ENCODE measurements at places on chromosomes 16 and 17.

GRCh38 chr17:63476854-63477479, at the start of gene ACE:
ACE (plus strand) TSS chr17:63477061; CDS start chr17:63477095, 34 bp downstream.
- DNase-seq = no peak

- no peak for DNase-seq
Measured at GRCh38 chr16:30896261-30896888, at the start of gene CTF1. CTF1 (plus strand) TSS chr16:30896614; CDS start chr16:30896644, 30 bp downstream.

DNA sequence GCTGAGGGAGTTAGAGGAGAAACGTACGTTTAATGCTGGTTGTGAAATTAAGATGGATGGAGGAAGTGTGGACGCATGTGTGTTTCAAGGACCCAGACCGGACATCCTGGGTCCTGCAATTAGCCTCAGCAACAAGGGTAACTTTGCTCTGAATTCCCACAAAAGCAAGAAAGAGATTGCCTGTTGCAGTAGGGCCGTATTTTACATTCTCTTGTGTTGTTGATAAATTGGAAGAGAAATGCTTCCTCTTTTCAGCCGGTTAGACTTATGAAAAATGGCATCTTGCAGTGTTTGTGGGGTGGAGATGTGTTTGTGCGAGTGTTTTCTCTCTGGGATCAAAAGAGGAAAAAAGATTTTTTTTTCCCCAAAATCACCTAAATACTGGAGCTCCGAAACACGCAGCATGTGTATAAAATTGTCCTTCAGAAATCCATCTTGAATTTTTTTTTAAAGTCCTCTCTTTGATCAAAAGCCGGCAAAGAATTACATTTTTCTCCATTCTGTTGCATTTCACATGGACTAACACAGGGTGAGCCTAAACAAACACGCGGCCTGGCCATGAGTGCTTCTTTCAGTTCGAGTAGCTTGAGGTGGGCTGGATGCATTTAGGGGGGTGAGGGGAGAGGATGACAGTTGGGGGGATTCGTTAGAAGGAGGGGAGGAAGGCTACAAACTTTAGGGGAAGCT, 251.6 kb downstream of the C16orf95 start:
- DNase-seq = no peak

GRCh38 chr16:28064150-28064549, 636 bp upstream of the GSG1L start:
- DNase-seq = no peak

GRCh38 chr16:1045310-1045992, 27.1 kb upstream of the SSTR5 start:
- DNase-seq = no peak

DNA sequence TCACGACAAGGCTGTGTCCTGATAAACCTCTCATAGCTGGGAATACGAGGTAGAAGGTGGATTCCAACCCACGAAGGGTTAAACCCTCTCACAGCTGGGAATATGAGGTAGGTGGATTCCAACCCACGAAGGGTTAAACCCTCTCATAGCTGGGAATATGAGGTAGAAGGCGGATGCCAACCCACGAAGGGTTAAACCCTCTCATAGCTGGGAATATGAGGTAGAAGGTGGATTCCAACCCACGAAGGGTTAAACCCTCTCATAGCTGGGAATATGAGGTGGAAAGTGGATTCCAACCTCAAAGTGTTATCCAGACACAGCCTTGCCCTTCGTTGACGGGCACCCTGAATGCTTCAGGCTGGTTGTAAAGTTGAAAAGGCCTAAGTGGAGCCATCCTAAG, 31.0 kb downstream of the AXIN1 start:
- DNase-seq = no peak

GRCh38 chr16:76441391-76441790, 164.2 kb downstream of the CNTNAP4 start:
- no peak for DNase-seq

- DNase-seq = no peak
Measured at GRCh38 chr17:36740157-36740556, 138.8 kb downstream of the MRM1 start.

- no peak for DNase-seq
Measured at GRCh38 chr17:21129023-21129681, 2.4 kb downstream of the DHRS7B start.

GRCh38 chr16:28534542-28535373, 4.0 kb downstream of the NUPR1 start:
- DNase-seq = no peak

GRCh38 chr17:310111-311010, 42.2 kb downstream of the RPH3AL start:
- DNase-seq = no peak

DNA sequence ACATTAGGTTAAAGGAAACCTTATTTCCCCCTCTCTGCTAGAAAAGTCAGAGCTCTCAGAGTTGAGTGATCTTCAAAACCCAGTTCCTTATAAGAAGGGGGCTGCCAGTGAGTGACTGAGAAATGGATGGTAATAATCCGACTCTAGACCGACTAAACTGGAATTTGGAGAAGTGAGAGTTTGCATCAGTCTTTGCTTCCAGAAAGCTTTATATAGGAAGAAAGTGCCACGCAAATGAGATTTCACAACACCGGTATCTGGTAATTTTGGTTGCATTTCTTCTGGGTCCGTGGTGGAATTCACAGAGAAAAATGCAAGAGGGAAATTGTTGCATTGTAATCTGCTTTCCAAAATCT, 271.4 kb downstream of the MAF start:
- DNase-seq = no peak

GRCh38 chr16:4071686-4072561, 44.3 kb downstream of the ADCY9 start:
- no peak for DNase-seq

GRCh38 chr16:30774367-30775130, 12.4 kb downstream of the RNF40 start:
- DNase-seq = no peak
